ENCODE measurements at places on chromosomes 12 and 14.

GRCh38 chr12:131372171-131372475 is 338.8 kb upstream of the SFSWAP start:
- DNase-seq, result no peak
- no peak overlapping the region for H3K4me3 ChIP-seq
- no peaks in the 10 kb centered on the region for H3K36me3 ChIP-seq
- no peak overlapping the region for H3K27ac ChIP-seq

DNA sequence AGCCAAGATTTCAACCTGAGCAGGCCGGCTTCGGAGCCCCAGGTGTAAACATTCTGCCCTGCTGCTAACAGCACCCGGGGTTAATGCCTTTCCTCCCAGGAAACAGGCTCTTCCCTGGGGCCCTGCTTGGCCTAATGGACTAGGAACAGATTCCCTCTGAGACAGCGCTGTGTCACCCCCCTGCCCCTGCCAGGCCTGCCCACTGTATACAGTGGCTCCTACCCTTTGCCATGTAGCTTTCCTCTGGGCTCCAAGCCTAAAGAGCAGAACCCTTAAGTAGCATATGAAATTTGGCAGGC is 28.3 kb upstream of the BCDIN3D start:
- no peaks in the 10 kb centered on the region for H3K27me3 ChIP-seq
- H3K36me3 ChIP-seq, result no peaks in the 10 kb centered on the region
- no peak for DNase-seq
- no peak overlapping the region for H3K27ac ChIP-seq
- H3K4me3 ChIP-seq, result no peak overlapping the region

DNA sequence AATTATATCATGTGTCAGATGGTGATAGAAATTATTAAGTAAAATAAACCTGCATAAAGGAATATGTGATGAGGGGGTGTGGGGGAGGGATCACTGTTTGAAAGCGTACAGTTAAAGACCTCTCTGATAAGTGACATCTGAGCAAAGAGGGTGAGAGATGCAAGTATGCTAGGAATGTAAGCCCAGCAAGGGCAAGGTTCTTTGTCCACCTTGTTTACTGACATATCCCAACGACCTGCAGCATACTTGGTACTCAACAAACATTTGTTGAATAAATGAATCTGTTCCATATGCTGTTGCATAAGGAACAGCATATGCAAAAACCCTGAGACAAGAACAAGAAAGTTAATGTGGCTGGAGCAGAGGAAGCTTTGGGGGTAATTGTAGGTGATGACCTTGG is 12.0 kb upstream of the MDM1 start:
- H3K36me3 ChIP-seq, result no peaks in the 10 kb centered on the region
- no peaks in the 10 kb centered on the region for H3K4me1 ChIP-seq
- no peak overlapping the region for H3K4me3 ChIP-seq
- DNase-seq, result no peak
- H3K27ac ChIP-seq, result no peak overlapping the region
- no peaks in the 10 kb centered on the region for H3K27me3 ChIP-seq

GRCh38 chr12:46523446-46523845 is 150.9 kb upstream of the SLC38A2 start:
- no peak overlapping the region for H3K4me3 ChIP-seq
- H3K27ac ChIP-seq, result no peak overlapping the region
- no peaks in the 10 kb centered on the region for H3K4me1 ChIP-seq
- peaks cover 2% of the 10 kb centered on the region for H3K36me3 ChIP-seq

DNA sequence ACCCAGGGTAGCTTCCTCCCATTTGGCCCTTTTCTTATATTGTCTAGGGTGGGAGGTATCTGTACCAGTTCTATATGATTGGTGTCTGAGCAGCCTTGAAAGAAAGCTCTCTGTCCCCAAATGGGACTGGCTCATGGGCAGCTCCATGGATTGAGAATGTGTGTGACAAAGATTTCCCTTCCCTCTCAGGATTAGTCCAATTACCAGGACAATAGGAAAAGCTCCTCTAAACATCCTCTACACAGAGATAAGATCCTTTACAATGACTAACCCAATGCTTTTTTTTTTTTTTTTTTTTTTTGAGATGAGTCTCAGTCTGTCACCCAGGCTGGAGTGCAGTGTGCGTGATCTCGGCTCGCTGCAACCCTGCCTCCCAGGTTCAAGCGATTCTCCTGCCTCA is 112.1 kb downstream of the SLC35F4 start:
- H3K36me3 ChIP-seq, result no peaks in the 10 kb centered on the region
- H3K4me1 ChIP-seq, result no peaks in the 10 kb centered on the region
- H3K27me3 ChIP-seq, result no peaks in the 10 kb centered on the region
- DNase-seq, result no peak
- no peak overlapping the region for H3K4me3 ChIP-seq
- no peak overlapping the region for H3K27ac ChIP-seq

- no peak for DNase-seq
- peaks cover 14% of the 10 kb centered on the region for H3K4me1 ChIP-seq
- H3K27ac ChIP-seq, result no peak overlapping the region
- H3K4me3 ChIP-seq, result no peak overlapping the region
- peaks cover 20% of the 10 kb centered on the region for H3K27me3 ChIP-seq
Observed at GRCh38 chr12:65122703-65123102, 1.6 kb upstream of the WIF1 start.

- H3K27me3 ChIP-seq, result no peaks in the 10 kb centered on the region
- no peaks in the 10 kb centered on the region for H3K36me3 ChIP-seq
- DNase-seq, result no peak
Observed at GRCh38 chr12:70482764-70483163, 116.7 kb downstream of the KCNMB4 start.

DNA sequence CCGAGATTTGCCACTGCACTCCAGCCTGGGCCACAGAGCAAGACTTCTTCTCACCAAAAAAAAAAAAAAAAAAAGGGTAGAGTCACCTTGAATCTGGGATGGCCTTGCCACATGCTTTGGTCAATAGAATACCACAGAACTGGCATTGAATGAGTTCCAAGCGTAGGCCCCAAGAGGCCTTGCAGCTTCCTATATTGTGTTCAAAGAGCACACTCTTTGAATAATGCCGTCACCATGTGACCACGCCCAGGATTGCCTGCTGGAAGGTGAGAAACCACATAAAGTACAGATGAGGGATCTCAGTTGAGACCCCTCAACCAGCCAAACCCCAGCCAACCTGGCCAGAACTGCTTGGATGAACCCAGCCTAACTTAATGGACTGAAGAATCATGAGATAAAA is 239.2 kb upstream of the AMIGO2 start:
- H3K36me3 ChIP-seq, result no peaks in the 10 kb centered on the region
- H3K4me1 ChIP-seq, result peaks cover 6% of the 10 kb centered on the region
- H3K27me3 ChIP-seq, result no peaks in the 10 kb centered on the region
- H3K4me3 ChIP-seq, result no peak overlapping the region

GRCh38 chr14:52558688-52559087 is 6.1 kb downstream of the GPR137C start:
- H3K4me3 ChIP-seq, result no peak overlapping the region
- H3K27ac ChIP-seq, result no peak overlapping the region
- DNase-seq, result no peak
- no peaks in the 10 kb centered on the region for H3K27me3 ChIP-seq
- no peaks in the 10 kb centered on the region for H3K36me3 ChIP-seq

GRCh38 chr12:11688831-11689230 is 39.4 kb downstream of the ETV6 start:
- DNase-seq, result no peak
- H3K4me1 ChIP-seq, result peaks cover 6% of the 10 kb centered on the region
- peaks cover 34% of the 10 kb centered on the region for H3K36me3 ChIP-seq
- H3K27ac ChIP-seq, result no peak overlapping the region
- H3K4me3 ChIP-seq, result no peak overlapping the region
- no peaks in the 10 kb centered on the region for H3K27me3 ChIP-seq

- no peaks in the 10 kb centered on the region for H3K27me3 ChIP-seq
- no peak overlapping the region for H3K4me3 ChIP-seq
- no peaks in the 10 kb centered on the region for H3K36me3 ChIP-seq
- no peaks in the 10 kb centered on the region for H3K4me1 ChIP-seq
- H3K27ac ChIP-seq, result no peak overlapping the region
- no peak for DNase-seq
Observed at GRCh38 chr14:103894723-103895059, 33.6 kb upstream of the TDRD9 start.

DNA sequence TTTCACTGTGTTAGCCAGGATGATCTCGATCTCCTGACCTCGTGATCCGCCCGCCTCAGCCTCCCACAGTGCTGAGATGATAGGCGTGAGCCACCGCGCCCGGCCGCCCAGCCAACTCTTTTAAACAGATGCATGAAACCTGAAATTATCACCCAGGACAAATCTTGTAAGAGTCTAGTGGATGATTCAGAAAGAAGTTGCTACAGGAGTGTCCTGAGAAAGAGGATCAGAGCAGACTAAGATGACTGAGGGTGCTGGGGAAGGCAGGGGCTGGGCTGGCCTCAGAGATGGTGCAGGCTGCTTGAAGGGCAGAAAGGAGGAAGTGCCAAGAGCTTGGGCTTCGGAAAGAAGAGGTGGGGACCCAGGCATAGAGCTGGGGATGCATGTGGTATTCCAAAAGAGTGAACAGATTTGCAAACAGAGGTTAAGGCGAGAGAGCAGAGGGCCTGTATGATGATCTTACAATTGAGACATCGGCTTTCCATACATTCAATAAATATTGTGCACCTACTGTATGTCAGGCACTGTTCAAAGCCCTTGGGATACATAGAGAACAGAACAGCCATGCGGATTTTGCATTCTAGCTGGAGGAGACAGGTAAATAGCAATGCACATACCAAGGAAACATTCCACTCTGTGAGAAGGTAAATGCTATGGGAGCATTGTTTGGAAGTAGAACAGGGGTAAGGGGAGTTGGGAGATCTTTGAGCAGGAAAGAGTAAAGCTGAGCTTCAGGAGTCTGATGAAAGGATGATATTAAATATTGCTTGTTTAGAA is 7.4 kb upstream of the CD9 start:
- DNase-seq, result peak; percentile 40
- H3K27ac ChIP-seq, result no peak overlapping the region
- no peaks in the 10 kb centered on the region for H3K36me3 ChIP-seq
- no peaks in the 10 kb centered on the region for H3K27me3 ChIP-seq

GRCh38 chr14:64253672-64254071 is 40.5 kb downstream of the ESR2 start:
- no peaks in the 10 kb centered on the region for H3K27me3 ChIP-seq
- no peaks in the 10 kb centered on the region for H3K4me1 ChIP-seq
- DNase-seq, result no peak
- no peaks in the 10 kb centered on the region for H3K36me3 ChIP-seq

DNA sequence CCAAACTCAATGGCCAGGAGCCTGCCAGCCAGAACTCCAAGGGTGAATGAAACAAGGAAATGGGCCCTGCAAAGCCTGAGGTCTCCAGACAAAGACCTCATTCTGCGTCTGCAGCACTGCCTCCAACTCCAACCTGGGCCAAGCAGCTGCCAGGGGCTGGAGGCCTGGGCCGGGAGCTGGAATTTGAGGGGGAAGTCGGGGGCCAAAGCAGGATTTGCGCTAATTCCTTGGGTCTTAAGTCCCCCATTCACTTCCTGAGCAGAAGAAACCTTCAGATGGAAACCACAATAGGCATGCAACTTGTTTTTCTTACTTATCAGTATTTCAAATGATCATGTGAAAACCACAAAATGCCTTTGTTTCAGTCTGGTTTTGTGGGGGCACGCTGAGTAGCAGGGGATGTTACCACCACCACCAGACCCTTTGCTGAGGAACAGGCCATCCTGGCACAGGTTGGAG is 23.0 kb upstream of the TC2N start:
- H3K27me3 ChIP-seq, result no peaks in the 10 kb centered on the region
- H3K36me3 ChIP-seq, result no peaks in the 10 kb centered on the region
- DNase-seq, result peak; percentile 53
- peak overlapping the region; percentile 43 for H3K4me3 ChIP-seq
- no peak overlapping the region for H3K27ac ChIP-seq
- H3K4me1 ChIP-seq, result peaks cover 27% of the 10 kb centered on the region

DNA sequence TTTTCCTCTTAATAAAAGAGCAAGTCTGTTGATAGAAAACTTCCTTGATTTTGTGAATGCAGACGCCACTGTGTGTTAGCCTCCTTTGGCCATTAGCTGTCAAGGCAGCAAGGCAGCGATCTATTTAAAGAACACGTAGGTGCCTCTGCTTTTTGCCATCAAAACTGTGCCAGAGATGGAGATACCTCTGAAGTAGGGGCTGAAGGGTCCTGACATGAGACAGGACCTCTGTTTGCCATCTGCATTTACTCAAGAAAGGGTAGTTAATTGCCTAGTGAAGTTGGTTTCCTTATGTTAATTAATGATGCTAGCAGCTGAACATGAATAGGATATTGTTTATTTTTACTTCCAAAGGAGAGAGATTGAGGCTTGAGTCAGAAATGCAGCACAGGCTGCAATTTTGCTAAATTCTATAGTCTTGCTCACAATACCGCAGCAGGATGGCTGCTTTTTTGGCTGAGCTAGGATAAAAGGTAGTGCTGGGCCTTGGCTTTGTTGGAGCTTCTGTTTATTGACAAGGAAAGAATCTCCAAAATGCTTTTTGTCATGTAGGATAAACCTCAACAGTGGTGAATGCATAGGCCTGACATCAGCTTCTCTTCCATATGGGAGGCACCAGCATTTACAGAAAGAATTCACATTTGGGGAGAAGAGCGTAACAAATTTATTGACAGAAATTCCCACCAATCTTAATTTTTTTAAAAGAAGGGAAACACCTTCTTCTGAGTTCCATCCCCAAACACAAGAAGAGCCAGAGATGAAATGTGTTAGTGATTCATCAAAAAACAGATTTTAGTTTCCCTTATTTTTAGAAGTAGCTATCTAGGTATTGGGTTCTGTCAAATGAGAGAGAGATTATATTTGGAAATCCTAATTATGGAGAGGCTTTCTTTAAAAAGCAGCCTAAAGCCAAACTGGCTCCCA is 13.9 kb upstream of the RPH3A start:
- no peak overlapping the region for H3K4me3 ChIP-seq
- H3K27ac ChIP-seq, result no peak overlapping the region
- no peak for DNase-seq
- no peaks in the 10 kb centered on the region for H3K27me3 ChIP-seq
- H3K36me3 ChIP-seq, result no peaks in the 10 kb centered on the region

DNA sequence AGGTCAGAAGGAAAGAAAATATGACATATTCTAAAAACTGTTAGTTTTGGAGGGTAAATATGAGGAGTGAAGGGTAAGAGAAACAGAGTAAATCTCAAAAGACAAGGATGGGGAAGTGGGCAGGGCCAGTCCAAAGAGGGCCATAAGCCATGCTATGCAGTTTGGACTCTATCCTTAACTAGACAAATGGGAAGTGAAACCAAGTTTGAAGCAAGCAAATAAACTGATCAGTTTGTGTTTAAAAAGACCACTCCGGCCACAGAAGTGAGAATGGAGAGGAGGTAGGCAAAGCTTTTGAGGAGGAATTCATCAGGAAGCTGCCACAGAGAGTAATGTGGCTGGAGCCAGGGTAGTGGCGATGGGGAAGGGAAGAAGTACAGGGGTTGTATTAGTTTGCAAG is 37.5 kb upstream of the DAAM1 start:
- no peak for DNase-seq
- no peak overlapping the region for H3K27ac ChIP-seq
- no peaks in the 10 kb centered on the region for H3K4me1 ChIP-seq
- no peaks in the 10 kb centered on the region for H3K27me3 ChIP-seq
- H3K4me3 ChIP-seq, result no peak overlapping the region
- H3K36me3 ChIP-seq, result no peaks in the 10 kb centered on the region

DNA sequence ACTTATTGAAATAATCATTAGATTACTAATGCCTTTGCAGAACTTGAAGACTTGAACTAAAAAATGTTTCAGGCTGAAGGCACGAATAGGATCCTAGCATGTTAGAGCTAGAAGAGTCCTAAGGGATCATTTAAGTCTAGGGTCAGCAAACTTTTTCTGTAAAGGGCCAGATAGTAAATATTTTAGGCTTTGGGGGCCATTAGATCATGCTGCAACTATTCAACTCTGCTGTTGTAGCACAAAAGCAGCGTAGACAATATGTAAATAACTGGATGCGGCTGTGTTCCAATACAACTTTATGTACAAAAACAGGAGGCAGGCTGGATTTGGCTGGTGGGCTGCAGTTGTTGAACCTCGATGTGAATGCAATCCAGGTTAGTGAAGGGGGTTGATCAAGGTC is 221.7 kb downstream of the ATP23 start:
- no peak overlapping the region for H3K4me3 ChIP-seq
- no peak overlapping the region for H3K27ac ChIP-seq
- no peak for DNase-seq
- no peaks in the 10 kb centered on the region for H3K36me3 ChIP-seq
- no peaks in the 10 kb centered on the region for H3K4me1 ChIP-seq

All from common myeloid progenitor, CD34-positive (primary cell).